ENCODE measurements at places on chromosomes 1 and 21.

DNA sequence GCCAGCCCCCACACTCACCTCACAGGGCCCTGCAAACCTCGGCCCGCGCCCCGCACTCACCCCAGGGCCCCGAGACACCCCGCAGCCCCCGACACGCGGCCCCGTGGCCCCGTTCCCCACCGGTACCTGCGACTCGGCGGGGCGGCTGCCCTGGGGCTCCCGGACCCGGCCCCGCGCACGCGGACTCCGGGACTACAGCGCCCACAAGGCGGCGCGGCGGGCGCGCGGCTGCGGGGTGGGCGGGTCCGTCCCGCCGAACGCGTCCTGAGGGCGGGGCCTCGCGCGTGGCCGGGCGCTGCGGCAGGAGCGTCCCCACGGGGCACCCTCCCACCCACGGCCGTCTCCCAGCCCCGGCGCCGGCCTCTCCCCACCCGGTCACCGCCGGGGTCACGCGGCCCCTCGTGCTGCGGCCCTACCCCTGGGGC is at the start of gene SLC19A1:
TSS of gene SLC19A1 (minus strand) at position 199 of the 425 bp plus-strand sequence. CDS start 4,481 bp downstream, outside the sequence.
- peak; percentile 70 for DNase-seq

DNA sequence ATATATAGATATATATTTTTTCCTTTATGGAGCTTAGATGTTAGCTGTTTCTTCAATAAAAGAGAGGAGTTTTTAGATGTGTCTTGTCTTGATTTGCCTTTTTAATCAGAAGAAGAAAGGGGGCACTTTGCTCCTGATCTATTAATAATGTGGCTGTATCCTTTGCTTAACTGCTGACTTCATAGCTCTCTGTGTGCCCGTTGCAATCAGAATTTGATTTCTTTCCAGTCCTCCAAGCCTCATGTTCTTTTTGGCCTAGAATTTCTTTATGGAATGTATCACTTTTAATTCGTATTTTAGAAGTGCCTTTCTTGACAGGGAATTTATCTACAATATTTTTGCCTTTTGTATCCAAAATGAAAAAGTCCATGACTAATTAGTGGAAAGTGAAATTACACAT is 85.3 kb downstream of the C1orf21 start:
- DNase-seq: no peak

DNA sequence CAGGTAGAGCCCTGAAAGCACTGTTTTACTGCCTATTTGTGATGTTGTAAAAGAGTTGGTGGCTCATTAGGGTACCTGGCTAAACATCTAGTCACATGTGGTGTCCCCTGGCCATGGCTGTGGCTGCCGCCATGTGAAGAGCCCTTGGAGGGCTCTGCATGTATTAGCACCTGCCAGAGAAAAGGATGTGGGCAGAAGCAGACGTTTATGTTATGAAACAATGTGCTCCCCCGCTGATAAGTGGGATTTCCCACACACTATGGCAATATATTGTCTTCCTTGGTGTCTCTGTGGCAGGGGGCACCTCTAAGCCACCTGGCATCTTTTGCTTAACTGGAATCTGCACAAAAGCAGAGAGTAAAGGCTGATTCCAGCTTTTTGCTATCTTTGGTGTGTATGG is 9.6 kb downstream of the TENT5C start:
- no peak for DNase-seq

GRCh38 chr1:197838836-197839235 is 63.6 kb upstream of the DENND1B start:
- peak; percentile 78 for DNase-seq

GRCh38 chr1:159973350-159973940 is 19.4 kb upstream of the SLAMF9 start:
- DNase-seq: no peak

DNA sequence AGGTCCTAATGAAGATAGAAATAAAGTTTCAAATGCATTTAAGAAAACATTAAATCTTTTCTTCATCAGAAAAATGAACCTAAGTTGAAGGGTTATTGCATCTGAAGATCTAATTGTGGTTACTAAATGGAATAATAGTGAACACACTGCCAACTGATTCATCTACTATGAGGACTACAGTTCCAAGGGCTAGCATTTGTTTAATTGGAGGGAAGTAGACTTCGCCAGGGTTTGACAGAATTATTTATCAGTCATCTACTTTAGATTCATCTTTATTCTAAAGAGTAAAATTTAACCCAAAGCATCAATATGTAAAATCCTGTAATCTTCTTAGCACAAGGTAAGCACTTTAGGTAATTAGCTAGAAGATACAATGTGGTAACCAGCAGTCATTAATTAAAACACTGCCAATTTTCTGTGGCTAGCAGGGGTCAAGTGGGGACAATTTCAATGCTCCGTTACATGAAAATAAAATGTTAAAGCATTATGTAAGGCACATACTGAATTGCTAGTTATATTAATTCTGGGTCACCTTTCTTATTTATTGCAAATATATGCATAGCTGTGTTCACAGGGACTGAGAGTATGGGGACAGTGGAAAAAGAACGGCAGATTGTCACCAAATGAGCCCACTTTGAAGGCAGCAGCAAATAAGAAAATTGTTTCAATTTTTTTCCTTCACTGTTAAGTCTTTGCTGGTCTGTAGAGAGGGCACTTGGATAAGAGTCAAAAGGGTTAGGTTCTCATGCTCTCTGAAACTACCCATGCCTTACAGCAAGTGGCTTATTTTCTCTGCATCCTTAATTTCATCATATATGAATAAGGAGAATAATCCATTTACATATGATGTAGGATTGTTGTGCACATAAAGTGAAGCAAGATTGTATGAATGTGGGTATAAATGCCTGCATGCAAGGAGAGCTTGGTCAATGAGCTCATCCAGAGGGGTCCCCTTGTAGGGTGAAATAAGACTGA is 416.0 kb downstream of the PCP4 start:
- no peak for DNase-seq

- no peak for DNase-seq
Observed at GRCh38 chr1:170711682-170712081, 47.8 kb downstream of the PRRX1 start.

- no peak for DNase-seq
Observed at GRCh38 chr1:3387401-3387800, 67.1 kb upstream of the ARHGEF16 start.
